Kidney epithelial cell (primary cell): ENCODE measurements at places on chromosomes 3 and 15. TPM values are rescaled to one million over a fixed set of nuclear protein-coding genes. Genes with fewer than 3 reads are reported as not detected.

The SMCO1 gene
- total RNA-seq = not detected in 2 replicates

The IGDCC3 gene
- 0.13 and 0.27 TPM in 2 replicates for total RNA-seq

The COL6A5 gene
- total RNA-seq = not detected in 2 replicates

DNA sequence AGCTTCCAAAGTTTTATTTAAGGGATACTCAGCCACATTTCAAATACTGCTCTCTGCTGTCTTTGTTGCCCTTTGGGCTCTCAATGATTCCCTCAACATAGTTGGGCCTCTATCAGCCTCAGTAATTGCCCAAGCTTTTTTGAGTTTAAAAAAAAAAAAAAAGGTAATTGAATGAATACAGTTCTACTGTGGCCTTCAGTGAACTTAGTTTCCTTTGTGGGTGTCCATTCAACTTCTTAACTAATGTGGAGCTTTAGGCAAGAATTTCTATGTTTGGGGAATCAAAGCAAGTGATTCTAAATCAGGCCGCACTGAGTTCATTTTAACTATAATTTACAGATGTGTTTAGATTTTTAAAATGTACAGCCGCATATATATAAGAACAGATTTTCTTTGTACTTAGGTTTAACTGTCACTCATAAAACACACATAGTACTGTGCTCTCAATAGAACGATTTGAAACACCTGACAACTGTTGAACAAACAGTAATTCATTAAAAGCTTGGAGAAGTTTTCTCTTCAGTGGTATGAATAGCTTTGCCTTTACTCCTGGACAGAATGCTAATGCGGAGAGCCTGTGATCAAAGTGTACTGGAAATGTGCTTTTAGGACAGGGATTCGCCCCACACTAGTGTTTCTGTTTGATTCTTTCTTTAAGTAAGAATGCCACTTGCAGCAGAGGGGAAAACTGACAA, 844.9 kb upstream of the SEMA6D start:
- no peak for DNase-seq

GRCh38 chr3:51445544-51446280, 54.1 kb downstream of the DCAF1 start:
- no peak for DNase-seq

The TMC3 gene
- total RNA-seq = not detected in 2 replicates
